ENCODE measurements at places on chromosomes 4 and X.

DNA sequence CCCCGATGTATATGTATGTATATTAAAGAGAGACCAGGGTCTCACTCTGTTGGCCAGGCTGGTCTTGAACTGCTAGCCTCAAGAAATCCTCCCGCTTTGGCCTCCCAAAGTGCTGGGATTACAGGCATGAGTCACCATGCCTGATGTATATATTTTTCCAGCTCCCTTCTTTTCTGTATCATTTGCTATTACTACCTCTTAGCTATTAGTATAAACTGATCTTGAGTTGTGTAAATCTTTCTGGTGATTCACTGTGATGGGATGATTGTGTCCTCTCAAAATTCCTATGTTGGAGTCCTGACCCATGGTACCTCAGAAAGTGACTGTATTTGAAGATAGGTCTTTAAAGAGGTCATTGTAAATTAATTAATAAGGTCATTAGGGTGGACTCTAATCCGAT lies 53.1 kb downstream of the HPRT1 start:
- DNase-seq, result no peak

GRCh38 chrX:49726966-49727365 lies 31.2 kb upstream of the PAGE1 start:
- DNase-seq, result no peak

DNA sequence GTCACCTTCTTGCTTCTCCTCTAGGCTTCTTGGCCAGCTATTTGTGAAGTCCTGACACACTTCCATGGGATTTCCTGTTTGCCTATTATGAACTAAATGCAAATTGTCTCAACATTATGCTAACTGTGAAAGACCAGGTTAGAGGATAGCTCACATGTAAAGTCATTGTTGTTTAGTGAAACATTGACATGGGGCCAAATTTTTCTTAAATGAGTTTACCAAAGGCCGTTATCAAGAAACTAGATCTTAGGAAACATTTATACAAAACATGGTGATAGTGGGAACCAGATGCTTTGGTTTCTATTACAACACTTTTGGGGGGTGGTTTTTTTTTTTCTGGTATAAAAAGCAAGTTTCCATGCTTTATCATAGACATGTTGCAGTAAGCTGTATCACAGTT lies 466.8 kb upstream of the FAM241A start:
- DNase-seq, result peak; percentile 92

DNA sequence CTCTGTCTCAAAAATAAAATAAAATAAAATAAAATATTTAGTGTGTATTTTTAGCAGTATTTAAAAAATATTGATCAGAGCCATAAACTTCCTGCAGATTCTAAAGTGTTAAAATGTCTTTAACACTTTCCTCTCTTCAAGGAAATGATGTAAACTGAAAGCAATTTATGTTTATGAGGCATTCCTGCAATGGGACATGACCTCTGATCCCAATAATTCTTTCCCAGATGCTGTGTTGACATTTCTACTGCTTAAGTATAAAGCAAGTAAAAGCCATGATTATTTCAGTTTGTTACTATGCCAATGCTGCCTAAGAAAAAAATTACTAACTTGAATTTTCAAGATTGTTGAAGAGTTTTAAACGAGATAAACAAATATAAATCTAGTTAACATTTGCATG lies 29.0 kb downstream of the COQ2 start:
- peak; percentile 97 for DNase-seq

- DNase-seq, result no peak
Measured at GRCh38 chrX:140467211-140467610, 37.7 kb downstream of the SOX3 start.

DNA sequence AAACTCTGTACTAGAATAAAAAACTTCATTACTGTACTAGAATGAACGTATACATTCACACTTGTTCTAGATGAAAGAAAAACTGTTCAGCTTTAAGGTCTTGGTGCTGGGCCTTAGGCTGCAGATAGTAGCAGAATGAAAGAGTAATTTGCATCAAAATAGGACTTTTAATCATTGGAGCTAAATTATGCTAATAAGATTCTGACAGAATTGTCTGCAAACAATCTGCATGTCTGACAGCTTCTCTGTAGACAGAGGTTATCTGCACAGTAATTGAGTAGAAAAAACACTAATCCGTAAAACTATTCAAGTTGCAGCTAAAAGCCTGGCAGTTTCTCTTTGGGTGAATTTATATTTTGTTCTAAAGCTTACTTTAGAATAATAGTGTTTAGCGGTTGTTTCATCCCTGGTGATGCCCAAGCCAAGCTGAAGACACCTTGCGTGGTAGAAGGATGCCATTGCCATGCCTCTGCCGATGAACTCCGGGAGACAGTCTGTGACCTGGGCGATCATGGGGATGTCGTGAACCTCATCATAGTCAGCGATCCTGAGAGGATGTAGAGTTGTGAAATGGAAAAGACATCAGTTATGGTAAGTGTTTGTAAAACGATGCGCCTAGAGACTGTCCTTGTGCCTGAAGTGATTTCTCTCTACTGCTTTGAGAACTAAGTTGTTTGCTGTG lies 25.3 kb downstream of the LRP2BP start:
- no peak for DNase-seq

- DNase-seq, result no peak
Measured at GRCh38 chr4:183098019-183098722, 886 bp upstream of the WWC2 start.

- no peak for DNase-seq
Measured at GRCh38 chrX:43862434-43862833, 19.8 kb downstream of the MAOB start.

GRCh38 chr4:138035781-138036258 lies 206.3 kb downstream of the SLC7A11 start:
- DNase-seq, result peak; percentile 50

DNA sequence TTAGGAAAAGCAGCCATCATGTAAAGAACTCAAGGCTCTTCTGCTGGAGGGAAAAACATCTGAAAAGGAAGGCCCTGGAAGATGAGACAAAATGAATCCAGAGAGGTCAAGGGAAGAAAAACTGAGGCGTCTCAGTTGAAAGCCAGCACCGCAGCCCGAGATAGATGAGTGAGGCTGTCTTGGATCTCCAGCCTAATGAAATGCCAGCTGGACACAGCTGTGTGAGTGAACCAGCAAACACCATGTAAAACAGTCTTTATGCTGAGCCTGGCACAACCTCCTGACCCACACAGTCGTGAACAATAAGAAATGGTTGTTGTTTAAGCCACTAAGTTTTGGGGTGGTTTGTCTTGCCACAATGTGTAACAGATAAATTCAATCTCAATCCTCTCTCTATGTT lies 48.6 kb upstream of the RASL11B start:
- DNase-seq, result no peak

DNA sequence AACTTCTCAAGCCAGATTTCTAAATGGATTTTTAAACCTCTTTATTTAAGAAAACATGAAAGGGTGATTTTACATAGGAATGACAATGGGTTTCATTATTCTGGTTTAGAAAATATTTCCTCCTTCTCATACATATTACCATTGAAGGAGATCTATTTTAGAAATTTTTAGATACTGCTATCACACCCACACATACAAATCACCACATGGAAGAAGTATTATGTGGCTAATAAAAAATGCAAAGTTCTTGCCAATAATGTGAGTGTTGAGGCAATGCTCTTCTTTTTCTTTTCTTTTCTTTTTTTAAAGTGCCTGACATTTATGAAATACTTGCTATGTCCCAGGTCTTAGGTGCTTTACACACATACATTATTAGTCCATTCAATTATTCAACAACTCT lies 6.8 kb downstream of the STAP1 start:
- DNase-seq, result no peak

DNA sequence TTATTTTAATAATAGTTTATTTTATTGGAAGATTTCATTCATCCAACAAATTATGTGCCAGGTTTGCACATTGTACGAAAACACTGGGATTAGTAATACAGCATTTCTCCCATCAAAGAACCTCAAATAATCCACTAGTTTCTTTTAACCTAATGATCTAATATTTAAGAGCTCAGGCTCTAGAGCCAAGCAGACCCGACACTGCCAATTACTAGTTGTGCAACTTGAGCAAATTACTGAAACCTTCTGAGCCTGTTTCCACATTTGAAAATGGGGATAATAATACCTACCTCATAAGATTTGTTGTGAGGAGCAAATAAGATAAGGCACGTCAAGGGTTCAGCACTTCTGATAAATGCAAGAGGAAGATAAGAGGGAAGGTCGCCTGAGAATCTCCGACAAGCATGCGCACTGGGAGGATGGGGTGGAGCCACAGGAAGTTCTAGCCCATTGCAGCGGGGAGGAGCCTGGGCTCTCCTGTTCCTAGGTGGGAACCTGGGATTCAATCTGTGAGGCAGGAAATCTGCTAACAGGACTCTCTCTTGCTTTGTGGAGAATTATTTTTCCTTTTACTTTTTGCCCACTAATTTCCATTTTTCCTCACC lies 141.5 kb upstream of the SMAD1 start:
- DNase-seq, result no peak

- no peak for DNase-seq
Measured at GRCh38 chr4:49044270-49044669, 58.2 kb downstream of the CWH43 start.

DNA sequence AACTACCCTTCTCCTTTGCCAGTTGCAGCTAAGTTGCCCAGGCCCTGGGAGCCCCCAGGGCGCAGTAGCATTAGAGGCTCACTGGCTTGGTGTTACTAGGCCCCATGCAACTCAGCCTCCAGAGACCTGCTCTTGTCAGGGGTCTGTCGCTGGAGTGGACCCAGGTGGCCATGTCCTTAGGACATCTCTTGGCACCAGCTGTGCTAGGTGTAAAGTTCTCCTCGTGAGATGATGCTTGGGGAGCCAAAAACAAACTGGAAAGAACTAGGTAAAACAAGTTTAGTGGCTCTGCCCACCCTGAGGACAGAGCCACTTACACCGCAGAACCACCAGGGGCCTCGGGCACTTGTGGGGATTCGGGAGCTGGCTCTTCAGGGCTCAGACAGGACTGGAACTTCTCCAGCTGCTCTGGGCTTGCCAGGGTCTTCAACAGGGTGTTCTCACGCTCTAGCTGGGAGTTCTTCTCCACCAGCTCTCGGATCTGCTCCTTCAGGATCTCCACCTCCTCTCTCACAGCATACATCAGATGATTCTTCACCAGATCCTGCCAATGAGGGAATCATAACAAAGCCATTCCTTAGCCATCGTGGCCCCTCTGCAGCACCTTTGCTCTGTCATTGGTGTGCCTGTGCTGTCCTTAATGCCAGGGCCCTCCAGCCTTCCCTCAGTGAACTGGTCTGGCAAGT lies 61.2 kb downstream of the TSC22D3 start:
- DNase-seq, result no peak

DNA sequence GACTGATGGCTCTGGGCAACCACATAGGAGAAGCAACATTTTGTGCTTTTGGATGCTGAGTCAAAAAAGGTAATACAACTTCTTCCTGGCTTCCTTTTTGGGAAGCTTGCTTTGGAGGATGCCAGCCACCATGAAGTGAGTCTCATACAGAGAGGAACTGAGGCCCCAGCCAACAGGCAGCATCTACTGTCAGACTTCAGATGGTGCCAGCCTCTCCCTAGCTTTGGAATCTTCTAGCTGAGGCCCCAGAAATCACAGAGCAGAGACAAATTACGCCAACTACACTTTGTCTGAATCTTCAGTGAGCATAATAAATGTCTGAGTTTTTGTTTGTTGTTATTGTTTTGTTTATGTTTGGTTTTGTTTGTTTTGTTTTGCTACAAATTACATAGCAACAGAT lies 136.1 kb downstream of the ATP10D start:
- no peak for DNase-seq

DNA sequence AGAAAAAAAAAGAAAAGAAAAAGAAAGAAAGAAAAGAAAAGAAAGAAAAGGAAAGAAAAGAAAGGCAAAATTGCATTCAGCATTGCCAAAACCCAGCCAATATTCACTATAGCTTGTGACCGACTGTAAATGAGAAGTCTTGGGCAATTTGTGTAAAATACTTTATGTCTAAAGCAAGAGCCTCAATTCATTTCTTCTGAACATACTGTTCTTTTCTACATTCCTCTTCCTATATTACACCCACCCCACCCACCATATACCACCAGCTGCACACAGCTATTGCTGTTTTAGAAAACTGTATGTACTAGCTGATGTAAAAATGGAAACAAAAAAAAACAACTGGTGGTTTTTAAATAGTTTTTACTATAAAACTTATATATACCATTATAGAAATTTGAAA lies 156.9 kb upstream of the TTC29 start:
- DNase-seq, result no peak

- DNase-seq, result no peak
Measured at GRCh38 chrX:67436867-67437266, 107.0 kb upstream of the AR start.

DNA sequence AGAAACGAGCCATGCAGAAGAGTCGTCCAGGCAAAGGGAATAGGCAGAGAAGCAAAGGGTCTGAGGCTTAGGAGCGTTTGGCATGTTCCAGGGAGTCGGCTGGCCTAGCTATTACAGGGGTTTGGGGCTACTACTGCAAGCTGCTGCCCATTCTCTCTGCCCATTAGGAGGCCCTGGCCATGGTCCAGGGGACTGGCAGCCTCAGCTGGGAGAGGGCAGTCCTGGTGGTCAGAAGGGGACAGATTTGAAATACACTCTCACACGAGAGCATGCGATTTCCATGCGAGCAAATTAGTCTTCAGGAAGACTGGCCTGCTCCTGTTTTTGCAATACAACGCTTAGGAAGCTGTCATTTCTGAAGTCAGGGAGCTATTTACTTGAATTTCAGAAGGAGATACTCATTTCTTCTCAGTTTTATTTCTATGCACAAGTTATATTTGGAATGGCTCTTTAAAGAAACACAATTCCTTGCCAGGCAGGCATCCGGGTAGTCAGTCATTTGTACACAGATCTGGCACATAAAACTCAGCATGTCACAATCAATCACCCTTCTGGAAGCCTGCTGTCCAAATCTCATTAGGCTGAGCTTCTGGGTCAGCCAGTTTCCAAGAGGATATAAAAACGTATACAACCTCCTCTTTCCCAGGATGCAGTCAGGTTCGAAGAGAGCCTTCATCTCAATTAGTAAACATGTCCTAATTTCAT lies 27.0 kb downstream of the PROM1 start:
- no peak for DNase-seq

- no peak for DNase-seq
Measured at GRCh38 chrX:10254739-10255138, 98.0 kb downstream of the CLCN4 start.

DNA sequence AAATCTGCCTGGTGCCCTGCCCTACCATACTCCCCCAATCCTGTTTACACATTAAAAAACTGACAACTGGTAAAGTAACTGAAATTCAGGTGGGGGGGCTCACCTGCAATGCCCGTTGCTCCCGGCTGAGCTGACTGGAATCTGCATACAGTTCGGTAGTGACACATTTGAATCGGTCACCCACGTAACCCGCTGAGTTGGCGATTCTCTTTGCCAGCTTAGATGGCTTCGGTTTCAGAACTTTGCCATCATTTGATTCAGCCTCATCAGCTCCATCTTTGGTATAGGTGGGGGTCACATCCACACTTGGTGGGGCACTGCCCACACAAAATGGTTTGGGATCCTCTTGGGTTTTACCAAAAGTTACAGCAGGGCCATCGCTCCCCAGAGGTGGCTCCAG lies 25.5 kb downstream of the BCOR start:
- DNase-seq, result no peak

DNA sequence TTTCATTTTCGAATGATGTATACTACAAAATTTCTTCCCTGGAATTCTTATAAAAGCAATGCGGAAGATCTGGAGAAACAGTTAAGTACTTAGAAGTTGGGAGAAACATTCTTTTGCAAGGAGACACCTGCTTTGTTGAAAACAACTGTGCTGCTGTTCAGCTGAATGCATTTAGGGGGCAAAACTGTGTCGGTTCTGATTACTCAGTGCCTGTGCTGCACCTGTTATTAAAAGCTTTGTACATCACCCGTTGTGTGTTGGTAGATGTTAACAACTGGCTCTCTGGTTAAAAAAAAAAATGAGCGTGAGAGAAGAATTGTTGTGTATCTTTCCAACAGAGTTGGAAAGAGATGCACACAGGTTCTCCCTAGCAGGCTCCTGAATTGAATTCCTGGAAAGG lies 184.1 kb upstream of the HHIP start:
- no peak for DNase-seq
